ENCODE measurements at places on chromosomes 13 and 19. TPM values are rescaled to one million over a fixed set of nuclear protein-coding genes. Genes with fewer than 3 reads are reported as not detected.

GRCh38 chr19:4660181-4660791, 9.9 kb downstream of the MYDGF start:
- DNase-seq, result no peak

GRCh38 chr13:31826521-31826920, 87.2 kb downstream of the RXFP2 start:
- DNase-seq, result no peak

DNA sequence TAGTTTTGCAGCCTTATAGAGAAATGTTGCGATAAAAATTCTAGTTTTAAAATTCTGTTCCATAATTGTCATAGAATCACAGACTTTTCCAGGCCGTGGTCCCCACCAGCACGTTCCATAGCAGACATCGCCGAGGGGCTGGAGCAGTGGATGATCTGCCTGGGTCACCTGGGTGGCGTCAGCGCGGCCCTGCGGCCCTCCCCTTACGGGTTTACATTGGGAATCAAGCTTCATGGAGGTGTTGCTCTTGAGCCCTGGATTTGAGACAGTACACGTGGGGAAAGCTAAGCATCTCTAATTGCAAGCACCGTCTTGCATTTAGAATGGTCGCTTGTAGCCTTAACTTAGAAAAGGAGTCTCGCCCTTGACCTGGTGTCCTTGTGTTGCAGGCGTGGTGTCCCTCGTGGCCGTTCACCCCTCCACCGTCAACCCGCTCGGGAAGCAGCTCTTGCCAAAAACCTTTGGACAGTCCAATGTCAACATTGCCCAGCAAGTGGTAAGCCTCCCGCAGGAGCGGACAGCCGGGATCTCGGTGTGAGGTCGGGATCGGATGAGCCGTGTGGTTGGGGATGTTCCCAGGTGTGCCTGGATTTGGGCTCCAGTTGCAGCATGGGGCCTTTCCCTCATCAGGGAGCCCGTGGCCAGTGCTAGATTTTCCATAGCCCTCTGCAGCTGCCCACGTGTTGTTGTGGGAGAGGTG, 35.1 kb downstream of the ATP4B start:
- no peak for DNase-seq

DNA sequence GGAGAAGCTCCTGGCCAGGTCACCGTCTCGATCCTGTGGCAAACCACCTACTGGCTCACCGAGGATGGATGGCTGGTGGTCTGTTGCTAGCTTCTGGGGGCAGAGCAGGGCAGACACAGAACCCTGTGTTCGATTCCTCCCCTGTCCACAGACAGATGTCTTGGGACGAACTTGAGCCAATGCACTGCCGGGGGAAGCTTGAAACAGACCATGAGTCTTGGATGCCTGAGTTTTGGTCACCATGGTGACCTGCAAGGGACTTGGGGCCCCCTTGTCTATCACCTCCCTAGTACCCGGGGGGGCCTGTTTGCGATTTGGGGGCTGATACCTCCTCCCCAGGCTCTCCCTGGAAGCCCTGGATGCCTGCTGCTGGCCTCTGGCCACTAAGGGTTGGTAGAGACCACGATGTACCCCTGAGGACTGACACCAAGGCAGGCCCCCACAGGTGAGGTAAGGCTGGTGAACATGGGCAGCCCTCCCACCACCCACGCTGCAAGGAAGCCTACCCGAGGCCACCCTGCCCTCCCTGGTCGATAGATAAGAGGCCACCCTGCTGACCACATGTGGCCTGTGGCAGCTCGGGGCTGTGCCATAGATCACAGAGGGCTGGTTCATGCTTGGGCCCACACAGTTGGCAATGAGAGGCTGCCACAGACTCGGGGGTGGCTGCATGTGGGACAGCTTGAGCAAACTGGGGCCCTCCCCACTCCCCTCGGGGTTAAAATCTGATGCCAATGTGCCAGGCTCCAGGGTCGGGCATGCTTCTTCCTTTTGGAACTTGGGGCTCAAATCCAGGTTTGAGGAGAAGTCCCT, 10.7 kb downstream of the IQCN start:
- DNase-seq, result no peak

DNA sequence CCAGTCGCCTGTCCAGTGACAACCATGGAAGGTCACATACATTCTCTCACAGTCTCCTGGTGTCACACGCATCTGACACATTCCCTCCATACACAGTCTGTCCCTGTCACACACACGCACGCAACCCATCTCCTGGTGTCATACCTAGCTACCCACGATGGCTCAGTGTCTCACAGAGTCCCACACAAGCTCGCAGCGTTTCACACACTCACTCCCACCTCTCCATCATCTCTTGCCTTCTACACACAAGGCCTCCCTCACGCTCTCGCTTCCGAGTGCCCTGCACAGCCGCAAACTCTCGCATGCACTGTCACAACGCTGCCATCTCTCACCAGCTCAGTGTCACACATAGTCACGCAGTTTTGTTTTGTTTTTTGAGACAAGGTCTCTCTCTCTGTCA, 1.2 kb upstream of the GNG8 start:
- no peak for DNase-seq

The CPT1C gene
- polyA plus RNA-seq, result 4.8 TPM

The SPACA4 gene
- not detected for polyA plus RNA-seq

The TBC1D4 gene
- polyA plus RNA-seq, result 77.2 TPM

The CEACAM6 gene
- polyA plus RNA-seq, result 0.03 TPM
